Right atrium auricular region (tissue), 2 donors: ENCODE measurements at places on chromosomes 2 and 18.

DNA sequence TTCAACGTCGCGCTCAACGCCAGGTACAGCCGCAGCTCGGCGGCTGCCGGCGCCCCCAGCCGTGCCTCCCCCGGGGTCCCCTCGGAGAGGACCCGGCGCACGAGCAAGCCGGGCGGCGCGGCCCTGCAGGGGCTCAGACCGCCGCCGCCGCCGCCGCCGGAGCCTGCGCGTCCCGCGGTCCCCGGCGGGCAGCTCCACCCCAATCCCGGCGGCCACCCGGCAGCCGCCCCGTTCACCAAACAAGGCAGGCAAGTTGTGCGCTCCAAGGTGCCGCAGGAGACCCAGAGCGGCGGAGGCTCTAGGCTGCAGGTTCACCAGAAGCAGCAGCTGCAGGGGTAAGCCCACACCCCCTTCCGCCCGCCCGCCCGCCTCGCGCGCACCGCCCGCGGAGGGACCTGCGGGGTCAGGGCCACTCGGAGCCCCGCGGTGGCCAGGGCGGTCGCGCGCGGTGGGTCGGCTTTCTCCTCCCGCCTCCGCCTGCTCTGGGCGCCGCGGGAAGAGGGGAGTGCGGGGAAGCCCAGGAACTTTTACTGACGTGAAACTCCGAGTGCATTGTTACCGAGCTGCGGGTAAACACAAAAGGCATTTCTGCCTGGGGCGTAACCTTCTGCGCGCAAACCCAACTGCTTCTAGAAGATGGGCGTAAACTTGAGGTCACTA is 861 bp downstream of the LTBP1 start:
- H3K27me3 ChIP-seq: no peaks in the 10 kb centered on the region
- H3K27ac ChIP-seq: peak overlapping the region; percentile 98
- peaks cover 12% of the 10 kb centered on the region for H3K4me1 ChIP-seq
- no peak for DNase-seq
- H3K4me3 ChIP-seq: peak overlapping the region; percentile 91
- peaks cover 8% of the 10 kb centered on the region for H3K36me3 ChIP-seq

DNA sequence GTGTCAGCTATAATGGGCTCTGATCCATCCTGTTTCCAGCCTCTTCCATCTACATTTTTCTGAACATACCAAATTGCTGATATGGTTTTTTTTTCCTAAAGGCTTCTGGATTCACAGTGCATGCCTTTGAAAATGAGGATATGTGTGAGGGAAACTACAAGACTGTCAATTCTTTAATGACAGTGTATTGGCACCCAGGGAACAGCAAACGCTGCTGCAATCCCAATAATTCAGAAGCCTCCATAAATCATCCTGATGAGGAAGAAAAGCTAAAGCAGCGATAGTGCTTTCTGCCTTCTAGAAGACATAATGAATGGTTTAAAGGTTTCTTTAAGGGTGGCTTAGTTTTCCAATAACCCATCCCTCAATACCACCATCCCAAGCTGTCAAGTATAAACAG is 304.5 kb upstream of the PKDCC start:
- no peak overlapping the region for H3K4me3 ChIP-seq
- no peak for DNase-seq
- H3K4me1 ChIP-seq: no peaks in the 10 kb centered on the region

DNA sequence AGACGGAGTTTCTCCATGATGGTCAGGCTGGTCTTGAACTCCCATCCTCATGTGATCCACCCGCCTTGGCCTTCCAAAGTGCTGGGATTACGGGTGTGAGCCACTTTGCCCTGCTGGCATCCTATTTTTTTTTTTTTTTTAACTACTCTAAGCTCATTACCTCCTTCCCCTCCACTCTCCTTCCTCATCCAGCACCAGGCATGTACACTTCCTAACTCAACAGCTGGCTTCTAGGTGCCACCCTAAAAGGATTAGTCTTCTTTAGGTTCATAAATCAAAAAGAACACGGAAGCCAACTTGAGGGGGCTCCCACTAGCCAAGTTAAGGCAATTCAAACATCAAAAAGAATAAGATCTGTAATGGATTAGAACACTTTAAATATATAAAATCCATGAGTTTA is 70.6 kb upstream of the TEX51 start:
- no peak for DNase-seq
- H3K27ac ChIP-seq: no peak overlapping the region
- no peak overlapping the region for H3K4me3 ChIP-seq
- H3K4me1 ChIP-seq: no peaks in the 10 kb centered on the region
- H3K36me3 ChIP-seq: no peaks in the 10 kb centered on the region
- no peaks in the 10 kb centered on the region for H3K27me3 ChIP-seq

GRCh38 chr2:202909394-202910192 is 1.9 kb downstream of the WDR12 start:
- no peak for DNase-seq
- no peak overlapping the region for H3K4me3 ChIP-seq
- H3K4me1 ChIP-seq: peaks cover 21% of the 10 kb centered on the region
- no peak overlapping the region for H3K27ac ChIP-seq
- no peaks in the 10 kb centered on the region for H3K27me3 ChIP-seq

DNA sequence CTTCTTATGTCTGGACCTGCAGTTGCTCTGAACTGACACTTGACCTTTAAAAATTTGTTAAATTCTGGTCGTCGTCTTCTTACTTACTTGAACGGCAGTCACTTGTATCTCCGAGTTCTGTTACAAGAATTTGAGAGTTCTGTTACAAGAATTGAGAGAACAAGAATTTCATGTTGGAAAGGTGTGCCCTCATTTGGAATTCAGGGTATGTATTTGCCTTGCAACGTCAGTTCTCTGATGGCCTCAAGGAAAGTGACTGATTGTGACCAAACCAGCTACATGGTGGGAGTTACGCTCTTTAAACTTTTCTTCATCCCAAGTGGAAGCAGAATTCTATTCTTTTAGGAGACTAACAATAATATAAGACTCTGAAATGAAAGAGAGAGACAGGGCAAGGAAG is 320.0 kb upstream of the TRIB2 start:
- H3K36me3 ChIP-seq: no peaks in the 10 kb centered on the region
- H3K27ac ChIP-seq: no peak overlapping the region
- no peaks in the 10 kb centered on the region for H3K27me3 ChIP-seq
- no peak for DNase-seq
